ENCODE measurements at places on chromosomes 4 and X. TPM values are rescaled to one million over a fixed set of nuclear protein-coding genes. Genes with fewer than 3 reads are reported as not detected.

Gene UTP14A
- 7.4 TPM for total RNA-seq

GRCh38 chrX:124023838-124024238 is 62.3 kb downstream of the STAG2 start:
- no peak for DNase-seq
- no peak overlapping the region for H3K4me3 ChIP-seq

Gene PCDH10
- total RNA-seq = 1.1 TPM

Gene SLC6A14
- total RNA-seq = not detected

Gene F8A3
- total RNA-seq = 0.63 TPM

Gene S100G
- not detected for total RNA-seq

Gene MAOA
- total RNA-seq = 10.3 TPM

DNA sequence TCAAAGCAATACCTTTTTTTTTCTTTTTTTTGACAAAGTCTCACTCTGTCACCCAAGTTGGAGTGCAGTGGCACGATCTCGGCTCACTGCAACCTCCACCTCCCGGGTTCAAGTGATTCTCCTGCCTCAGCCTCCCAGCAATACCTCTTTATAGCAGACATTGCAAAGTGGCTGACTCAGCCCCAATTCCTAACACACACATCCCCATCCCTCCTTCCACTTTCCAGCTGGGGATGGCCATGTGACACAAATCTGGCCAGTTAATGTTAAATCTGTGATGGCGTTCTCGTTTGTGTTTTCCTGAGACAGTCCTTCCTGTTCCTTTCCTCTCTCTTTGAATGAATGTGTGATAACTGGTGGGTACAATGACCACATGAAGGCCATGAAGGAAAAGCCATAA is 276.2 kb upstream of the KLF3 start:
- no peaks in the 10 kb centered on the region for H3K27me3 ChIP-seq
- no peak overlapping the region for H3K4me3 ChIP-seq
- peaks cover 7% of the 10 kb centered on the region for H3K4me1 ChIP-seq
- H3K36me3 ChIP-seq = no peaks in the 10 kb centered on the region

Gene PAGE1
- total RNA-seq = not detected

Gene SPANXN4
- total RNA-seq = not detected

DNA sequence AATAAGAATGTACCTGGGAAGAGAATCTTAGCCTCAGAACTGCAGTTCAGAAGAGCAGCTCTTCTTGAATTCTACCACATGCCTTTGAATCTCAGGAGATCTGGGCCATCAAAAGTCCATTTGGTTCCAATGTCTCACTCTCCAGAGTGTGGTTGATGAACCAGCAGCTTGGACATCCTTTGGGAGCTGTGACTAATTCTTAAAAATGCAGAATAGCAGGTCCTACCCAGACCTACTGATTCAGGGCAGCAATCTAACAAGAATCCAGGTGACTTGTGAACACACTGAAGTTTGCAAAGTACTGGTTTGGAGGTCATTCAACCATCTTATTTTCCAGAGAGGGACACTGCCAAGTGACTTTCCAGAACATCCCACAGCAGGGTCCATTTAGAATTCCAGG is 244.7 kb downstream of the PACRGL start:
- no peak overlapping the region for H3K4me3 ChIP-seq
- no peaks in the 10 kb centered on the region for H3K4me1 ChIP-seq
- no peak overlapping the region for H3K27ac ChIP-seq
- DNase-seq = no peak
- no peaks in the 10 kb centered on the region for H3K27me3 ChIP-seq

Gene PWWP3B
- 20.9 TPM for total RNA-seq

Gene ODAM
- 24.6 TPM for total RNA-seq

Gene CENPVL2
- total RNA-seq = 1.4 TPM

Gene SLC9B2
- total RNA-seq = 19.1 TPM

- H3K4me1 ChIP-seq = peaks cover 49% of the 10 kb centered on the region
- peaks cover 22% of the 10 kb centered on the region for H3K36me3 ChIP-seq
- H3K27ac ChIP-seq = peak overlapping the region; percentile 96
- no peak for DNase-seq
- no peak overlapping the region for H3K4me3 ChIP-seq
- no peaks in the 10 kb centered on the region for H3K27me3 ChIP-seq
Observed at GRCh38 chr4:47744253-47744652, 93.6 kb downstream of the CORIN start.

GRCh38 chrX:135009057-135009610 is 13.2 kb downstream of the RTL8B start:
- no peak for DNase-seq
- H3K27ac ChIP-seq = no peak overlapping the region
- no peaks in the 10 kb centered on the region for H3K27me3 ChIP-seq
- no peaks in the 10 kb centered on the region for H3K4me1 ChIP-seq
- H3K36me3 ChIP-seq = no peaks in the 10 kb centered on the region
- no peak overlapping the region for H3K4me3 ChIP-seq

GRCh38 chr4:72383439-72383838 is 185.6 kb downstream of the ADAMTS3 start:
- H3K27me3 ChIP-seq = no peaks in the 10 kb centered on the region
- H3K27ac ChIP-seq = peak overlapping the region; percentile 31
- H3K36me3 ChIP-seq = no peaks in the 10 kb centered on the region
- no peak overlapping the region for H3K4me3 ChIP-seq

Gene LPAR4
- total RNA-seq = 0.77 TPM

Gene USP51
- total RNA-seq = 7.3 TPM

DNA sequence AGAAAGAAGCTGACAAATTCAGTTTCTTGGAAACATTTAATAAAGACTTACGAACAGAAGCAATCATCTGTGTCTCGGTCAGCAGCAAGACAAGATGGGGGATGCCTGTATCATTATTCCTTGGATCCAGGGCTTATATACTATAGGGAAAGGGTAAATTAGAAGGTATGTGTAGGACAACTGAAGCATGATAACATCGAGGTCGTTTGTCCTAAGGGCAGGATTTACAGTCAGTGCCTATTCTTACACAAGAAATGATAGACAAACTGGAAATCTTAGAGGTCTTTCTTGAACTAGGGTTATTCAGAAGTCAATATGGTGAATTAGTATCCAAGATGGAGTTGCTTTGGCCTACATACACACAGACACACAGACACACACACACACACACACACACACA is 553.0 kb downstream of the STPG2 start:
- H3K27me3 ChIP-seq = no peaks in the 10 kb centered on the region
- DNase-seq = no peak
- H3K4me3 ChIP-seq = no peak overlapping the region
- no peaks in the 10 kb centered on the region for H3K36me3 ChIP-seq

Gene CFAP99
- total RNA-seq = not detected

DNA sequence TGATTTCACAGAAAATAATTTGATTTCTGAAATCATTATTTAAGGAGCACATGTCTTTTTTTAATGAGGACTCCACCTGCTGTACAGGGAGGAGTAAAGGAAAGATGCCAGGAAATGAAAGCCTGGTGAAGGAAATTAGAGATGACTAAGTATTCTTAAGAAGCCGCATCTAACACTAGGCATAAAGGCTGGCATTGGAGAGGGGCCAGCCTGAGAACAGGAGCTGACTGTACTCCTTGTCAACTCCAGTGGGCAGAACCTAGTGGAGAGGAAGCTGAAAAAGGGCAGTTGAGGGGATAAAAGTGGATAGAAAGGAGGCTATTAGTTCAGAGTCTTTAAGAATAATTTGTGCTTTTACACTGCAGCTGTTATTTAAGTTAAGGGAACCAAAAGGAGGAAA is 393.0 kb downstream of the PPP1R2C start:
- no peaks in the 10 kb centered on the region for H3K36me3 ChIP-seq
- peaks cover 3% of the 10 kb centered on the region for H3K4me1 ChIP-seq
- no peak overlapping the region for H3K27ac ChIP-seq
- no peaks in the 10 kb centered on the region for H3K27me3 ChIP-seq
- H3K4me3 ChIP-seq = no peak overlapping the region
- DNase-seq = no peak

DNA sequence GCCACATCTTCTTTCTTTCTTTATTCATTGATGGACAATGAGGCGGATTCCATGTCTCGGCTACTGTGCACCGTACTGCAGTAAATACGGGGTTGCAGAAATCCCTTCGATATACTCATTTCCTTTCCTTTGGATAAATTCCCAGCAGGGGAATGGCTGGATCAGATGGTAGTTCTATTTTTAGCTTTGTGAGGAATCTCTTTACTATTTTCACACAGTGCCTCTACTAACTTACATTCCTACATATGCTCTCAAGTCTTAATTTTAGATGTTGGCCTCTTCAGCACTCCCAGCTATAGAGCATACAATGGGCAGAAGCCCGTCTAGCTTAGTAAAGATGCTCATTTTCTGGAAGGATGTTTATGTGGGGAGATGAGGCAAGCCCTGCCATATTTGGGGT is 317.4 kb downstream of the ASMT start:
- DNase-seq = peak; percentile 36
- no peak overlapping the region for H3K4me3 ChIP-seq
- H3K27me3 ChIP-seq = no peaks in the 10 kb centered on the region

Gene GNRHR
- not detected for total RNA-seq

DNA sequence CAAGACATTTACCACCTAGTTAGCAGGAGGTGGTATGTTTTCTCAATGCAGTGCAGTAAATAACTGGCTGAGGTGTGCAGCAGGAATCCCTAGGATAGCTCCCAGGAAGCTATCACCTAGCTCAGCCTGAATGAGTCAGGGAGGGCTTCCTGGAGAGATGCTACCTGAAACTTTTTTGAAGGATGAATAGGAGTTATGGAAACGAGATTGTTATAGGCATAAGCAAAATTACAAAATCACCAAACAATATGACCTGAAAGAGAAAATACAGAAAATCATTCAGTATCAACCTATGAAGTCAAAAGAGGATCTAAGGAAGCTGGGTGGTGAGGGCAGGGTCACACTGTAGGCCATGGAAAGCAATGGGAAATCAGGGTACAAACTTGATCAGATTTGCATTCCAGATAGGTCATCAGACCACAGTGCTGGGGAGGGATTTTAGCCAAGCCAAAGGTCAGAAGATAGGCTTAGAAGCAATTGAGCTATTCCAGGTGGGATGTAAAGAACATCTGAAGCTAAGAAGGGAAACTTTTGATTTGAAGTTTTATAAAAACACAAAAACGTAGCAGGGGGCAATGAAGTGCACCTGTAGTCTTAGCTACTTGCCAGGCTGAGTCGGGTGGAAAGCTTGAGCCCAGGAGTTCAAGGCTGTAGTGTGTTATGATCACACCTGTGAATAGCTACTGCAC is 11.3 kb downstream of the AREG start:
- H3K36me3 ChIP-seq = no peaks in the 10 kb centered on the region
- H3K4me3 ChIP-seq = no peak overlapping the region
- no peaks in the 10 kb centered on the region for H3K4me1 ChIP-seq

GRCh38 chr4:8719421-8719820 is 126.9 kb downstream of the CPZ start:
- no peaks in the 10 kb centered on the region for H3K4me1 ChIP-seq
- no peak overlapping the region for H3K27ac ChIP-seq
- peaks cover 7% of the 10 kb centered on the region for H3K27me3 ChIP-seq
- H3K4me3 ChIP-seq = no peak overlapping the region
- no peaks in the 10 kb centered on the region for H3K36me3 ChIP-seq

Gene NLRP2B
- total RNA-seq = not detected

Gene FGF5
- 0.28 TPM for total RNA-seq

- no peak for DNase-seq
- H3K36me3 ChIP-seq = no peaks in the 10 kb centered on the region
- no peak overlapping the region for H3K4me3 ChIP-seq
- H3K27ac ChIP-seq = no peak overlapping the region
Observed at GRCh38 chrX:121569609-121570008, 522.2 kb downstream of the GLUD2 start.

Gene RAB39B
- 1.7 TPM for total RNA-seq

DNA sequence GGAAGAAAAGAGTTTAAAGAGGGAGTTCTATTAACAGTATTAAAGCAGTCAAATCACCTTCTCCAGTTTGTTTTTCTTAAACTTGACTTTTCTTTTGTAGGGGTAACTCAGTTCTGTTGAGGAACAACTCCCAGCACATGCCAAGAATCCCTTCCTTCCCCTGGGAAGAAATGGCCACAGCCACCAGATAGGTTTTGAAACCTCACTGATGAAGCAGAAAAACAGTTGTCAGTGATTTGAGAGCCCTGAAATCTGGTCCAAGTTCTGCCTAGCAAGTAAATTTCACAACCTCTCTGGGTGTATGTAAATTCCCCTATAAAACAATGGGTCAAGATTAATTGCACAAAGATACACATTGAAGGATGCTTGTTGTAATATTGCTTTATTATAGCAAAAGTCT is 167.1 kb downstream of the DHX15 start:
- no peak overlapping the region for H3K4me3 ChIP-seq
- no peaks in the 10 kb centered on the region for H3K27me3 ChIP-seq
- no peak overlapping the region for H3K27ac ChIP-seq
- no peaks in the 10 kb centered on the region for H3K4me1 ChIP-seq
- H3K36me3 ChIP-seq = no peaks in the 10 kb centered on the region
- DNase-seq = peak; percentile 30

- H3K36me3 ChIP-seq = no peaks in the 10 kb centered on the region
- H3K4me1 ChIP-seq = no peaks in the 10 kb centered on the region
- H3K27ac ChIP-seq = no peak overlapping the region
- no peak overlapping the region for H3K4me3 ChIP-seq
- H3K27me3 ChIP-seq = no peaks in the 10 kb centered on the region
- peak; percentile 60 for DNase-seq
Observed at GRCh38 chr4:127162741-127163140, 470.0 kb upstream of the INTU start.

DNA sequence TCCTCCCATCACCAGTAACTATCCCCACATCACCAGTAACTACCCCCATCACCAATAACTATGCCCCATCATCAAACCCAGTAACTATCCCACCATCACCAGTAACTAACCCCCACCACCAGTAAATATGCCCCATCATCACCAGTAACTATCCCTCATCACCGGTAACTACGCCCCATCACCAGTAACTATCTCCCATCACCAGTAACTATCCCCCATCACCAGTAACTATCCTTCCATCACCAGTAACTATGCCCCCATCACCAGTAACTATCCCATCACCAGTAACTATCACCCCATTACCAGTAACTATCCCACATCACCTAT is 2.9 kb downstream of the ASMTL start:
- no peaks in the 10 kb centered on the region for H3K4me1 ChIP-seq
- no peaks in the 10 kb centered on the region for H3K36me3 ChIP-seq

- H3K4me3 ChIP-seq = no peak overlapping the region
- H3K27me3 ChIP-seq = no peaks in the 10 kb centered on the region
- H3K4me1 ChIP-seq = no peaks in the 10 kb centered on the region
Observed at GRCh38 chrX:130575831-130576389, 174.1 kb downstream of the RBMX2 start.

GRCh38 chr4:89300060-89300459 is 7.5 kb downstream of the GPRIN3 start:
- peaks cover 63% of the 10 kb centered on the region for H3K4me1 ChIP-seq
- H3K27me3 ChIP-seq = no peaks in the 10 kb centered on the region
- no peaks in the 10 kb centered on the region for H3K36me3 ChIP-seq
- peak overlapping the region; percentile 85 for H3K27ac ChIP-seq
- H3K4me3 ChIP-seq = no peak overlapping the region

- H3K27me3 ChIP-seq = no peaks in the 10 kb centered on the region
- no peak overlapping the region for H3K4me3 ChIP-seq
- DNase-seq = no peak
- no peaks in the 10 kb centered on the region for H3K4me1 ChIP-seq
Observed at GRCh38 chr4:24952667-24953066, 39.8 kb upstream of the CCDC149 start.

- no peak for DNase-seq
- H3K4me1 ChIP-seq = no peaks in the 10 kb centered on the region
- no peak overlapping the region for H3K4me3 ChIP-seq
- H3K27me3 ChIP-seq = no peaks in the 10 kb centered on the region
- no peak overlapping the region for H3K27ac ChIP-seq
Observed at GRCh38 chr4:176539091-176539784, 219.5 kb downstream of the SPCS3 start.

Gene SMIM10
- 2.4 TPM for total RNA-seq

All from cardiac muscle cell (in vitro differentiated cells and primary cell).